Stimulated activated CD4-positive, alpha-beta T cell treated with anti-CD3 and anti-CD28 coated beads, Interleukin-15, amount 100 ng/mL, for 1 hour (primary cell): ENCODE measurements at places on chromosomes 16 and 17.
A peak's percentile ranks its signal among the peaks of the same experiment; 100 is the strongest.

GRCh38 chr16:72475688-72476087 is 303.7 kb upstream of the PMFBP1 start:
- DNase-seq, result no peak

DNA sequence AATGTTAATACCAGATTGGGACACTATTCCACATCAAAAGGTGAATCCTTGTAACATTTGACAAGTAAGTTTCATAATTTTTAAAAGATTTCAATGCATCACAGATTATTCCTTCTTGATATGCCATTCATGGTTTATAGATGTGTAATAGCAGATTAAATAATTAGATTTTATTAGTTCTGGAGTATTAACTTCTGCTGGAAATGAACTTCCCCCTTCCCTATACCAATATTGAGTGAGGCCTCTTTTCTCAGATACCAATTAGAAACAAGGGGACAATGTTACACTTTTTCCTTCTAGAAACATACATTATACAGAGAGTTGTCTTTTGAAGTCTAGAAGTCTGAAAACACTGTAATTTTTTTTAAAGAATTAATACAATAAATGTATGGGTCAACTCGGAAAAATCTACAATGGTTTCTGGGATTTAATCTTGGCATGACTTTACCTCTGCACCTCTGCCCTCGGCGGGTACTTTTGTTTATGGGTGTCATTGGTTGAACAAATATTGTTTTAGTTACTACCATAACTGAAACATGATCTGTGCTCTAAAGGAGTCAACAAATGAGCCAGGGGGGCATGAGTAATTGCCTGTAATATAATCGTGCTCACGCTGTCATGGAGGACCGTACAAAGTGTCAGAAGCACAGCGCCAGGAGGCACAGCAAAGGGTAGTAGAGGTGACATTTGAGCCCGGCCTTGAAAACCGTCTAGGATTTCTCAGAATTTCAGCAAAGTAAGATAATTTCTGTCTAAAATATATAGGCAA is 8.2 kb downstream of the LRRC37B start:
- DNase-seq, result no peak

GRCh38 chr17:68356520-68356919 is 65.2 kb downstream of the ARSG start:
- peak; percentile 19 for DNase-seq

DNA sequence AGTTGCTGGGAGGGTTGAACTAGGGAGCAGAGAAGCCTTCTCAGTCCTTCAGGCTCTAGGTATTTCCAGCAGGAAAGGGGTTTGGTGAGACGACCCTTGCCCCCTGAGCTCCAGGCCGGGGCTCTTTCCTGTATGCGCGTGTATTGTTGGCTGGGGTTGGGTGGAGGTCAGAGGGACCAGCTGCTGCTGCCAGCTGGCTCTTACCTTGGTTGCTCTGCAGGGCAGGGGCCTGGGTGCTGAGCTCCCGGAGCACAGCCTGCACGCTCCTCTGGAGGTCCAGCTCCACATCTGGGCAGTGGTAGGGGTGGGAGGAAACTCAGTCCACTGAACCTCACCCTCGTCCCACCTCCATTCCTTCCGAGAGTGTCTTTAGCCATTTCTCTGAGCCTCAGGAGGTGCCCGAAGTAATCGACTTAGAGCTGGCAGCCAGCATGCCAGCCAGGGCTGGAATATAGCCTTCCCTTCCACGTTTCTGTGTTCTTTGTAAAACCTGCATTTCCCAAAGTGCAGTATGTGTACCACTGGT is 28.0 kb downstream of the PIK3R6 start:
- no peak for DNase-seq
